PC-3 (cell line): ENCODE measurements at places on chromosomes 3 and 15. TPM values are rescaled to one million over a fixed set of nuclear protein-coding genes. Genes with fewer than 3 reads are reported as not detected.

- DNase-seq: no peak
These were observed 25.0 kb downstream of the SEMA6D start for GRCh38 chr15:47742334-47742733.

GRCh38 chr15:66097151-66098021 lies 156.2 kb downstream of the MEGF11 start:
- DNase-seq: no peak

DNA sequence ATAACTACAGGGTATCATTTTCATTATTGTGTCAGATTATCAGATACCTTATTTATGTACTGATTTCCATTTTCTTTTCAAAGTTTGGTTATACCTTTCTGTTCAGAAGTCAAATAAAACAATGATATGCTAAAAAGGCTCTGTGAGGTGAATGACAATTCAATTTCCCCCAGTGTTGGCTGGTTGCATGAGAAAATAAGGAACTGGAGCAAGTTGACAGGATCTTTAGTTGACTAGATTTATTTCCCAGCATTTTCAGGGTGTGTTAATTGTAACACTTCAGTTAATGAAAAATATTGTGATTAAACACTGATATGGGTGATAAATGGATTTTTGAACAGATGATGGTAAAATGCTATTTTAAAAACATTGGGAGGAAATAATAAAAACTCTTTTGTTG lies 122.8 kb upstream of the FAM3D start:
- DNase-seq: no peak

DNA sequence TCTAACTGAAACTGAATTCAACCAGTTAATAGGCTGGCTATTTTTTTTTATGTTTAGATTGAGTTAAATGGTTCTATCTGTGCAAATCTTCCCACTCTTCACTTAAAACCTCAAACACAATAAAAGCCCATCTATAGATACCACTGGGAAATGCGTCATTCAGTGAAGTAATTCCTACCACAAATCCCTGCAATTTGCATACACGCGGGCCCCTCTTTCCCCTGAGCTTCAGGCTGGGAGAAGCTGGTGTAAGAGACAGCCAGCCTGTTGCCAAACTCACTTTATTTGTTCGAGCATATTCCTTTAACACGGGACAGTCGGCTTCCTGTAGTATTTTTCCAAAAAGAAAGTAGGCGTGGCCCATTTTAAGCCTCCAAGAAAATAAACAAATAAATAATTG lies 26.0 kb upstream of the MCTP2 start:
- DNase-seq: no peak

- DNase-seq: no peak
These were observed 211.6 kb downstream of the RAP2B start for GRCh38 chr3:153373606-153374005.

GRCh38 chr15:73686781-73687256 lies 2.6 kb downstream of the CD276 start:
- peak; percentile 49 for DNase-seq

- no peak for DNase-seq
These were observed 10.2 kb downstream of the MUC4 start for GRCh38 chr3:195801251-195802183.

DNA sequence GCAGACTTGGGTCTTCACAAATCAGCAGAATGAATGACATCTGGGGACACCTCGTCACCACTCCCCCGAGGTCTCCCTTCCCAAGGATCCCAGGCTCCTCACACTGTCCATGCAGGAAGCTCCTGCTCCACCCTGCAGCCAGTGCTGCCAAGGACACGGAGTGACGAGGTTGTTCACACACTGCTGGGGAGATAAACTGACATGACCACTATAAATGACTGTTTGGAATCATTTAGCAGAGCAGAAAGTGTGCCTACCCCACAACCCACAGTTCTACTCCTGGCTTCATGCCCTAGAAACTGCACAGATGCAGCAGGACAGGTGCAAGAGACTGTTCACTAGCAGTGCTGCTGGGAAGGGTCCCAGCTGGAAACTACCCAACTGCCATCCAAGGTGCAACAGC lies 19.7 kb upstream of the PRSS50 start:
- DNase-seq: no peak

GRCh38 chr3:49916686-49917085 lies 12.9 kb downstream of the MON1A start:
- DNase-seq: no peak

DNA sequence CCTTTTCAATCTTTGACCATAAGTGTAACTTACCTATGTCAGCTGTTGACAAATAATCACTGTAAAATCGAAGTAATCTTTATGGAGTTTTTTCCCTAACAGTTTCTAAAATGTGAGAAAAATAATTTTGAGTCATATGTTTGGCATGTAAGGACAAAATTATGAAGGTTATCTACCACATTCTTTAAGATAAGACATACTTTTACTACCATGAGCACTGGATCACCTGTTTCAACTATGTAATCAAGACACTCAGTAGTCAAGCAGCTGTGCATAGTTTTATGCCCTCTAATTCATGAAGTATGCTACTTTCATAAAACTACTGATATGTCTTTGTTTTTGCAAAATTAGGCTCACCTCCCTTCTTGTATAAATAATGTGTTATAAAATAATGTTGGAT lies 12.1 kb downstream of the FGF7 start:
- DNase-seq: no peak

DNA sequence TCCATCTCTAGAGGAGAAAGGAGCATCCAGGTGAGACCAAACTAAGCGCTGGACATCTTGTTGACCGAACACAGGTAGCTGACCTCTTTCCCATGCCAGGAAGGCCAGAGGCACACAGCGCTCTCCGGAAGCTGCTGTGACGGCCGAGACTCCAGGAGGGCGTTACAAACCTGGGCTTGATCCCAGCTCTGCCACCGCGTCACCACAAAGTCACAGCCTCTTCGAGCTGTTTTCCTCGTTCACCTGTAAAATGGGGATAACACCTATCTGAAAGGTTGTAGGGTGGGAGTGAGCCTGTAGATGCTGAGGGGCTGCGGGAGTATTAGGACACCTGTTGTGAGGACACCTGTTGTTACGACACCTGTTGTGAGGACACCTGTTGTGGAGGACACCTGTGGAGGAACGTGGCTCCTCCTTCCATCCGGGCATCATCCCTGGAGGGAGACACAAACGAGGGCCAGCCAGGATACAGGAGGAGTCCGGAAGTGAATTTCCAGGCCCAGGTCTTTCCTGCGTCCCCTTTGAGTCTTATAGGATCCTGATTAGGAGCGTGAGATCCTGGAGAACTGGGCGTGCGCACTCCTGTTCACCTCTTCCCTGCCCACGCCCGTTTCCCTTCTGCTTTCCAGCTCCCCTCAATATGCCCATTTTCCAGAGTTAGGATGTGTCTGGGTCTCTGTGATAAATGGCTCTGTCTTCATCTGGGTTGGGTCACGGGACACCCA lies 2.3 kb upstream of the MUC4 start:
- DNase-seq: no peak

DNA sequence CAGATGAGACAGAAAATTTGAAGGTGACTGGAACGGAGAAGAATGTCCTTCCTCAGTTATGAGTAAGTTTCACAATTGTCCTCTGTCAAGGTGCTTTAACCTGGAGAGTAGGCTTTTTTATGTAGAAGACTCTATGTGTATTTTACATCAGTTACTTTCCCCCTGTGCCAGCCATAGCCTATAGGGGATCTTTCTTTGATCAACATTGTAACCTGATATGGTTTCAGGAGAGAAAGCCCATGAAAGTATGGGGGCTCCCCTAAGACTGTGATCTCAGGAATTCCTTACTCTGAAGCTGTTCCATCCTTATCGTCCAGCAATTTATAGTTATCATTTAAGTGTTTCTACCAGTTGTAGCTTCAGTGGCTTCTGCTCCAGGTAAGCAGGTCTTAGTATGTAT lies 1076.3 kb upstream of the EPHA6 start:
- DNase-seq: no peak

GRCh38 chr15:31262901-31263671 lies 63.5 kb upstream of the KLF13 start:
- DNase-seq: no peak

DNA sequence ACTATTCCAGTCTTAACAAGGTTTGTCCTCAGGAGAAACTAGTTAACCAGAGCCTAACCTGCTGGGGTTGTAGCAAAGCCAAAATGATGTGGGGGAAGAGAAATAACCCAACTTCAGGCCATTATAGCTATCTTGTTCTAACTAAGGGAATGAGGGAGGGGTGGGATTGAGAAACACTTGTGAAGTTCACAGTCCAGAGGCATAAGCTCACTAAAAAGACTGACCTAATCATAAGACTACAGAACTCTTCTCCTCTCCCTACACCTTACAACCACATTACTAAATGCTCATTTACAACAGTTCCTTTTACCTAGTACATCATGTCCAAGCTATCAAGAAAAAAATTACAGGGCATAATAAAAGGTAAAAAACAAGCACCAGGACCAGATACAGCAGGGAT lies 52.8 kb downstream of the UBE3A start:
- DNase-seq: no peak

DNA sequence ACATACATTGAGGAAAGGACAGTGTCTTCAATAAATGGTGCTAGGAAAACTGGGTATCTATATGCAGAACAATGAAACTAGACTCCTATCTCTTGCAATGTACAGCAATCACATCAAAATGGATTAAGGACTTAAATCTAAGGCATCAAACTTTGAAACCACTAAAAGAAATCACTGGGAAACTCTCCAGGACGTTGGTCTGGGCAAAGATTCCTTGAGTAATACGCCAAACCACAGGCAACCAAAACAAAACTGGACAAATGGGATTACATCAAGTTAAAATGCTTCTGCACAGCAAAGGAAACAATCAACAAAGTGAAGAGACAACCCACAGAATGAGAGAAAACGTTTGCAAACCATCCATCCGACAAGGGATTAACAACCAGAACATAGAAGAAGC lies 14.5 kb downstream of the LAMP3 start:
- peak; percentile 23 for DNase-seq

DNA sequence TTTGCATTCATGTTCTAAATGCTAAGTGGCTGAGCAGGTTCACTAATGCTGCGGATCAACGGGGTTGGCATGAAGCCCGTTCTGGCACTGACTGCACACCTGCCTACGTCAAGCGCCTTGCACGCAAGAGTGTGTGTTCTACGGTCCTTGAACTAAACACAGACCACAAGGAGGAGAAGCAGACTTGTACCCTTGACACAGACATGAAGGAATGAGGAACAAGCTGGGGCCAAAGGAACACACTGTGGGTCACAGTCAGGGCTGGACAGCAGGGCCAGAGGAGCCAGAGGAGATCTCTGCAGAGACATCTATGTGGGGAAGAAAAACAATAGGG lies 48.0 kb upstream of the LDHAL6B start:
- no peak for DNase-seq

DNA sequence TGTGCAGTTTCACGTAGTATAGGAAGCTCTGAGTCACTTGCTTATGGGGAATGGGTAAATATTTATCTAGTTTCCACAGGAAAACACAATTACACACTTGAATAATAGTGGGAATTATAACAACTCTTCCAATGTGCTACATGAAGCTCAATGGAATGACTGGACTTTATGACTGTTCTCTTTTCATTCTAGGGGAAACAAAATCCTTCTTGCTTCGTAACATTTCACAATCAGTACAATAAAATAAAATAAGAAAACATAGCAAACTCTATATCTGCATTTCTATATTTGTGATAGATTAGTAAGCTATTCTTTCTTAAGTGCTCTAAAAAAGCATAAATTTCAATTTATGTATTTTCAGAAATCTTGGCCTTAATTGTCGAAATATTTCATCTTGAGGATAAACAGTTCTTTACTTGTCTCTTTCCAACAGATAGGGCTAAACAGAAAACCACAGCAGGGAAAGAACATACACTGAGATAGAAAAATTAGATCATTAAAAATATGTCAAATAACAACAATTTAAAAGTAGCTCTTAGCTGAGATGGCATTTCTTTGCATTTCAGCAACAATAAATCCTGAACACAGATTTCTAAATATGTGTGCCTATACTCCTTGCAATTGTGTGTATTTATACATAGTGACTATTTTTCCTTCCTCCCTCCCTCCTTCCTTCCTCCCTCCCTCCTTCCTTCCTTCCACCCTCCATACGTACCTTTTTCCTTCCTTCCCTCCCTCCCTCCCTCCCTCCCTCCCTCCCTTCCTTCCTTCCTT lies 395.5 kb upstream of the KCNMB2 start:
- peak; percentile 81 for DNase-seq

DNA sequence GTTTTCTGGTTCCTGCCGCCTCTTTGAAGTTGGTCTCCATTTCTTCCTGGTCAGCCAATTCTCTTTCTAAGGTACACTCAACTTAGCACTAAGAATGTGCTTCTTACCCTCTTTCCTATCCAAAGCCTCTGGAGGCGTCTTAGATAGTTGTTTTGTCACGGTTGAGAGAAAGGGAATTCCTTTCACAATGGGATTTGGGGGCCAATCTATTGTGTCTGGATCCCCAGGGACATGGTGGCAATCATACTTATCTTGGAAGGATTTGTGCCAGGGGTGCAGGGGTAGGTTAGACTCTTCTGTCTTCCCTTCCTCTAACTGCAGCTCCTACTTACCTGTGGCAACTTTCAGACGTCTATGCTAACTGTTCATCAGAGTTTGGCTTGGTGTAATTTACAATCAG lies 287.1 kb downstream of the SOX2 start:
- DNase-seq: no peak

The SCN5A gene
- 0.06 TPM in 1 of 2 replicates, not detected in the other for total RNA-seq

The CSPG5 gene
- total RNA-seq: 0.66 and 1.2 TPM in 2 replicates

The HCN4 gene
- not detected in 2 replicates for total RNA-seq

The LPP gene
- total RNA-seq: 20.4 and 21.3 TPM in 2 replicates

The BCL2A1 gene
- total RNA-seq: 16.9 and 21.1 TPM in 2 replicates

The PAQR5 gene
- total RNA-seq: 12.2 and 16.5 TPM in 2 replicates

The ANKRD34C gene
- total RNA-seq: not detected in 2 replicates

The AMOTL2 gene
- 96.0 and 124 TPM in 2 replicates for total RNA-seq

The CAMK2N2 gene
- 1.1 and 1.2 TPM in 2 replicates for total RNA-seq
